Kidney (tissue), 22 donors: ENCODE measurements at places on chromosomes 16 and 17.
A peak's percentile ranks its signal among the peaks of the same experiment; 100 is the strongest.

- no peak for DNase-seq
Observed at GRCh38 chr17:74945543-74945942, 9.8 kb downstream of the OTOP3 start.

GRCh38 chr17:68605914-68606313 lies 4.7 kb upstream of the FAM20A start:
- DNase-seq: no peak

DNA sequence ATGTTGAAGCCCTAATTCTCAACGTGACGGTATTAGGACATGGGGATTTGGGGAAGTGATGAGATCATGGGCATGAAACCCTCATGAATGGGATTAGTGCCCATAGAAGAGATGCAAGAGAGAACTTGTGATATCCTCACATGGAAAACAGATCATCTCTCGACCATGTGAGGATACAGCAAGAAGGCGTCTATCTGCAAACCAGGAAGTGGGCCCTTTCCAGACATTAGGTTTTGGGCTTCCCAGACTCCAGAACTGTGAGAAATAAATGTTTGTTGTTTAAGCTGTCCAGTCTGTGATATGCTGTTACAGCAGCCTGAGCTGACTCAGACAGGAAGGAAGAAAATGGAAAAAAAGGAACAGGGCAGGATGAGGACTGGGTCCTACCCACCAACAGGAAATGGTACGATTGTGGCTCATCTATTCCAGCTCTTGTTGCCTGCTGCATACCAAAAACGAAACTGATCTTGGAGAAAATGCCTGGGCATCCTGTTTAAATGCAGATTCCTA lies 21.9 kb upstream of the SSTR2 start:
- DNase-seq: no peak

DNA sequence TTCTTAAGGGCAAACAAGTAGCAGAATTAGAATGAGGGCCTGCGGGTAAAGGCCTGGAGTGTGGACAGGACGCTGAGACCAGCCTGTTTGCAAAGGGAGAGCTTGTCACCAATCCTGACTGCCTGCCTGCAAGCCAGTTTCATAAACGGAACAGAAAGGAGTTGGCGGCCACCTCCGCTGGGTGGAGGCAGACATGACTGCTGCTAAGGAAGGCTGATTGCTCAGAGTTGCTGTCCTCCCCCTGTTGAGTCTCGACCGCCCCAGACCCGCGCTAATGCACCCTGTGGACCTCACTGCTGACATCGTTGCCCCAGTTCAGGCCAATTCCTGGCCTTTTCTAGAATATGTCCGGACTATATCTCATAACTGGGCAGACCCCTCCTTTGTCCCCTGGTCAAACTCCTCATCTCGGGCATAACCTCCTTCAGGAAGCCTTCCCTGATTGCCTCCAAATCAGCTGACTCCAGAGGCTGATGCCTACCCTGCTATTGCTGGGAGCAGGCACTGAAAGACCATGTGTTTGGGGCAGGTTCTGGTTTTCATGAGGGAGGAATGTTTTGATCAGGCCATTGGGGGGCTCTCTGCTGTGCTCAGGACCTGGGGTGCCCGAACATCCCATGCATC lies 153.0 kb upstream of the CIBAR2 start:
- DNase-seq: no peak

DNA sequence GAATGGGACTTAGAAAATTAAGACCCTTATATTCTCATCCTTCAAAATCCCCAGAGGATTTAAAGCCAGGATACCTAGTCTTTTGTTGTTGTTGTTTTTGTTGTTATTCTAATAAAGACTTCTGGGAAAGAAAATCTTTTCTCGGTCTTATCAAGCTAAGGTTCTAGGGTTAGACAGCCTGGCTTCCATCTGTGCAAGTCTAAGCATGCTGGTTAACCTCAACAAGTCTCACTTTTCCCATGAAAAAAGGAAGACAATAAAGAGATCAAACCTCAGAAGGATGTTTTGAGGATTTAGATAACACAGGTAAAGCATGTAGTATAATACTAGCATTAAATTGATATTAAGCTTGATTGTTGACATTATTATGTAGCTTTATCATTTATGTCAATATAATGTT lies 486.4 kb upstream of the SOX9 start:
- DNase-seq: no peak

- no peak for DNase-seq
Observed at GRCh38 chr16:3243882-3244281, 8.9 kb upstream of the ZNF200 start.

DNA sequence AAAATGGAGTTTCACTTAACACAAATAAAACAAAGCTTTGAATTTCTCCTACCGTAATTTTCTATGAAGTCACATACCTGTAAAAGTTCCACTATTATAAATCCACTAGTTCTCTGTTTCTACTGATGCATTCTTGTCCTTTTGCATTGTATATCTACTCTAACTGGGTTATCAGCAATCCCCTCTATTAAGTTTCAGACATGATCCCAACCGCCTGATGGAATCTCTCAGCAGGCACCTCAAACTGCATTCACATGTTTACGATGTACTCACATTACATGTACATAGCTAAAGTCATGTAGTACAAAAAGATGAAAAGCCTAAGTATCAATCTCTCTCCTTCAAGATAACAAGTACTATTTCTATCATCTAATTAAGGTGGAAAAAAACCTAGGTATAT lies 64.9 kb downstream of the MED13 start:
- DNase-seq: no peak

DNA sequence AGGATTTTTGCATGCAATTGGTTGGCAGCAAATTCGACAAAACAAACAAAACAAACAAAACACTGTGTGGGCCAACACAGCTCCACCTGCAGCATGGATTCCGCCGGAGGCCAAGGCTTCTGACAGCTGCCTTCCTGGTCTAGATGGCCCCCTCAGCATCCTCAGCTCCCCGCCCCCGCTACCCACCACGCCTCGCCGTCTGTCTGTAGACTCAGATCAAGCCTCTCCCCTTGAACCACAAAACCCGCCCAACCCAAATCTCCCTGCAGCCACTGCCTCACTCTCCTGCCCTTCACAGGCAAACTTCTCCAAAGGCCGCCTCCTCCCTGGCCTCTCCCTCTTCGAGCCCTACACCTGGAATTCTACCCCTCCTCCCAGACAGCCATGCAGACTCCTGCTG lies 57.9 kb downstream of the RTN4RL1 start:
- DNase-seq: no peak

DNA sequence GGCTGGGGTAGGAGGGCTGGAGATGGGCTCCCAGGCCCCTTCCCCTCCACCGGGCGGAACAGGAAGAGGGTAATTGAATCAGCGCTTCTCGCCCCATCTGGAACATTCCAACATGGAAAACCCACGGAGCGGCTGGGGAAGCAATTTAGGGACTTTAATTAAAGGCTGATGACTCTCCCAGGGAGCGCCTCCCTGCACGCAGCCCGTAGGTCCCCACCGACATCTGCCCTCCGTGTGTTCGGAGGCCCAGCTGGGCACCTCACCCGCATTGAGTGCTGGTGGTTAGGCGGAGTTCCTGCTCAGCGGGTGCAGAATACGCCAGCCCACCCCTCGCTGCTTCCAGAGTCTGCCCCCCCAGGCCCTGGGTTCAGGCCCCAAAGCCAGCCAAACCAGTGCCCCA lies 10.0 kb downstream of the HS3ST6 start:
- DNase-seq: no peak

DNA sequence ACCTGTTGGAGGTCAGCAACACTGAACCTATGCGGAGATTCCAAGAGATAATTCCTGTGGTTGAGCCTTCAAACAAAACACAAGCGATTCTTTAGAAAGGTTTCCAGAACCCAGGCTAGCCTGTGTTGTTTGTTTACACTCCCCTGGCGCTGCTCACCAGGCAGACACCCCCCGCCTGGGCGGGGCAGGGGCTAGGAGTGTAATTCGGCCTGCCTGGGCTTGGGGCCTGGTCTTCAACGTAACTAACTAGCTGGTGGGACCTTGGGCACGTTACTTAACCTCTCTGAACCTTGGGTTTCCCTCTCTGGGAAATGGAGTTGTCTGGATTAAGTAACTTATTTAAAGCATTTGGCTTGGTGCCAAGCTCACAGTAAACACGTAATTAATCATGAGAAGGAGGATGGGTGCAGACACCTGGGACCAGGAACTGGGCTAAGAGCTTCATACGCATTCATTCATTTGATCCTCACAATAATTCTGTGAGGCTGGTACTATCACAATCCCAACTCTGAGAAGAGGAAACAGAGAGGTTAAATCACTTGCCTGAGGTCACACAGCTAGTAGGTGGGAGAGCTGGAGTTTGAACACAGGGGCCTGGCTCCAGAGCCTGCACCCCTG lies 7.6 kb upstream of the ARHGAP27 start:
- peak; percentile 40 for DNase-seq

DNA sequence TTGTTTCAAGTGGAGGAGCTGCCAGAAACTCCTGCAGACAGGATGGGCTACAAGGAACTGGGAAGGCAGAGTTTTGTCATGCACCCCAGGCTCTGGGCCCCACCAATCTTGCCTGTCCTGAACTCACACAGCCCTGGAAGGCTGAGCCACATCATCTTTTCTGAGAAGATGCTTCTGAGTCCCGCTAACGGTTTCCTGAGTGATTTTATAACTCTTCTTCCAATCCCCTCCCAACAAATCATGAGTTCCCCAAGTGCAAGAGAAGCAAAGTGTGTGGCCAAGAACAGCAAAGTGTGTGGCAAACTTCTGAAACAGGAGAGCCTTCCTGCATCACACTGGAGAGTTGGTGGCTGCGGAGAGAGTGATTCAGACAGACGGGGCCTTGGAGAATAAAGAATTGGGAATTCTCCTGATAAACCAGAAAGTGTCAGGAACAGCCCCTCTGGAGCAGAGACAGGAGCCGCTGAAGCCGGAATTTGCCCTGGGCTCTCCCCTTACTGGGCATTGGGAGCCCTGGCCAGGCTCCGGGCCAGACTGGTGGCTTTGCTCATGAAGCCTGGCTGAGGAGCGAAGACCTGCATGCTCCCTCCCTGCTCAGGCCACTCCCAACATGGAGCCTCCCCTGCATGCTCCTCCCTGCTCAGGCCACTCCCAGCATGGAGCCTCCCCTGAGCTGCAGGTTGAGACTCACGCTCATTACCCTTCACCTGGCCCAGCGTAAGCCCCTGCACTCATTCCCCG lies 47.2 kb downstream of the PITPNM3 start:
- no peak for DNase-seq

GRCh38 chr16:19291475-19291874 lies 5.9 kb downstream of the CLEC19A start:
- peak; percentile 43 for DNase-seq

- no peak for DNase-seq
Observed at GRCh38 chr17:76781056-76781982, 43.4 kb downstream of the MFSD11 start.
